ENCODE measurements at places on chromosomes 4 and X. TPM values are rescaled to one million over a fixed set of nuclear protein-coding genes. Genes with fewer than 3 reads are reported as not detected.

CMC4 gene
- polyA plus RNA-seq: 5.3 TPM

MYOZ2 gene
- polyA plus RNA-seq: 240 TPM

PTCHD1 gene
- polyA plus RNA-seq: 0.34 TPM

ZFYVE28 gene
- polyA plus RNA-seq: 1.8 TPM

ATOH1 gene
- polyA plus RNA-seq: not detected

CSN1S1 gene
- not detected for polyA plus RNA-seq

F11 gene
- not detected for polyA plus RNA-seq

UBE2D3 gene
- 284 TPM for polyA plus RNA-seq

DNA sequence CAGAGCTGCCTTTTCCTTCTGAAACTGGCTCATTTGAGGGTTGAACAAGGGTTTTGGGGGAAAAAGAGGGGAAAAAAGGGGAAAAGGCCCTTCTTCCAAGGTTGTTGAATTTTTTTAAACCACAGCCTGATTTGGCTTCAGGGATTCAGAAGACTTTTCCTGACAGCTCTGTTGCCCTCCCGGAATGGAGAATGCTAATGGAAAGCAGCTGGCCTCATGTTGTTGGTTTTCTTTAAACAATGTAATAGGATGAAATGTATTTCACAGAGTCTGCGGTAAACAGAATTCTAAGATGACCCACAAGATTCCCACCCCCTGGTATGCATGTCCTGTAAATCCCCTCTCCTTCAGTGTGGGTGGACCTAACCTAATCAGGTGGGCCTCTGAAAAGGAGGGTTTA is 3.3 kb upstream of the KIAA1210 start:
- DNase-seq: no peak

DNA sequence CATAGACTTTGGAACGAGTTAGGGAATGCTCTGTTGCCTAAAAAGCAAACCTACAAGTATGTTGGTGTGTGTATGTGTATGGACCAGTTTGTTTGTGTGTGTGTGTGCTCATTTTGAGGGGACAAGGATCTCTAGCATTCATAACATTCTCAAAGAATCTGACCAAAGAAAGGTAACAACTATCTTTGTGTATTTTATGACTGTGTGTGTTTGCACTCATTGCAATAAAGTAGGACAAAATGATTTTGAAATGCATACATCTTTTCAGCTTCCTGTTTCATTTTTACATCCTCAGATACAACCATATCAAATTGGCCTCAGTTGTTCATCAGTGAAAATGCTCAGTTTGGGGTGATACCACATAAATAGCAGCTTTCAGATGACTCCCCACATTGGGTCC is 8.3 kb upstream of the XK start:
- no peak for DNase-seq

- no peak for DNase-seq
Observed at GRCh38 chr4:113955948-113956347, 23.5 kb downstream of the ARSJ start.

DNA sequence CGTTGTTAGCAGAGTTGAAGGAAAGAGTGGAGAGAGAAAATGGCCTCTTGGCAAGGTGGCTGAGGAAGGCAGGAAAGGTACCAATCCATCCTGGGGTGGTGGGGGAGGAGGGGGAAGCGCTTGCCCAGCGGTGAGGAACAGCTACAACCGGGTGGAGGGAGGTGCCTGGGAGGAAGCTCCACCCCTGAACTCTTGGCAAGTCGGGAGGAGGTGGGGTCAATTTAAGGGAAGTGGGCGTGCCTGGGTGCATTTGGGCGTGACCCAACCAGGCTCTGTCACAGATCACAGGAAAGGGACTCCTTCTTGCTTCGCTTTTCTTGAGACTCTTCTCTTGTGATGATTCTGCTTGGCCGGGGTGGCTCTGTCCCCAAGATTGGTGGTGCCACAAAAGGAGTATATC is 41.7 kb downstream of the BCORL1 start:
- DNase-seq: peak; percentile 55

GRCh38 chrX:107935200-107935599 is 47.0 kb downstream of the TEX13B start:
- no peak for DNase-seq

DNA sequence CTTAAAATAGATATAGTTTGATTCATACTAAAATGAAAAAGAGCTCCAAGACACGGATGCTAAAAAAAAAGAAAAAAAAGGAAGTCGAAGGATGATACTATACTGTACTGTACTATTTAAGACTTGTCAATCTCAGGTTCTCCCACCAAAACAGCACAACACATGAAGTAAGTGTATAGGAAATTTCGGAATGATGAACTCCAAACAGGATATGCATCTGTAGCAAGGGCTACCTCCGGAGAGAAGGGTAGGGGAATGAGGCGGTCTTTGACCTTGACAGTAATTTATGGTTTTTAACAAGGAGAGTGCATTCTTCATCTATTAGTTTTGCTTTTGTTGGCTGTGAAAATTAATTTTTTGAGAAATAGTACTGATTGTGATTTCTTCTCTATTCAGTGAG is 541 bp upstream of the FIP1L1 start:
- no peak for DNase-seq

- DNase-seq: no peak
Observed at GRCh38 chrX:39133971-39134370, 332.7 kb downstream of the MID1IP1 start.

DNA sequence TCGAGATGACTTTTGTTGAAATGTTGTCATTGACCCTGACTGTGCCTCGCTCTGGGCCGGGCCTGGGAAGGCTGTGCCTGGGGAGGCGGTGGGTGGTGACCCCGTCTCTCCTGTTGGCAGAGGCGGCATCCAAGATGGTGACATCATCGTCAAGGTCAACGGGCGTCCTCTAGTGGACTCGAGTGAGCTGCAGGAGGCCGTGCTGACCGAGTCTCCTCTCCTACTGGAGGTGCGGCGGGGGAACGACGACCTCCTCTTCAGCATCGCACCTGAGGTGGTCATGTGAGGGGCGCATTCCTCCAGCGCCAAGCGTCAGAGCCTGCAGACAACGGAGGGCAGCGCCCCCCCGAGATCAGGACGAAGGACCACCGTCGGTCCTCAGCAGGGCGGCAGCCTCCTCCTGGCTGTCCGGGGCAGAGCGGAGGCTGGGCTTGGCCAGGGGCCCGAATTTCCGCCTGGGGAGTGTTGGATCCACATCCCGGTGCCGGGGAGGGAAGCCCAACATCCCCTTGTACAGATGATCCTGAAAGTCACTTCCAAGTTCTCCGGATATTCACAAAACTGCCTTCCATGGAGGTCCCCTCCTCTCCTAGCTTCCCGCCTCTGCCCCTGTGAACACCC is 36.4 kb downstream of the HTRA3 start:
- no peak for DNase-seq

DNA sequence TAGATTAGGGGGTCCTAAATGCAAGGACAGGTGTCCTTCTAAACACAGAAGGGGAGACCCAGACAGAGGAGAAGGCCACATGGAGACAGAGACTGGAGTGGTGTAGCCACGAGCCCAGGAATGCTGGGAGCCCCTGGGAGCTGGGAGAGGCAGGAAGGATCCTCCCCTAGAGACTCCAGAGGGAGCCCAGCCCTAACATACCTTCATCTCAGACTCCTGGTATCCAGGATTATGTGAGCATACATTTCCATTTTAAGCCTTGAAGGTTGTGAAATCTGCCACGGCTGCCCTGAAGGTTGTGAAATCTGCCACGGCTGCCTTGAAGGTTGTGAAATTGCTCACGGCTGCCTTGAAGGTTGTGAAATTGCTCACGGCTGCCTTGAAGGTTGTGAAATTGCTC is 148.4 kb downstream of the ASMT start:
- DNase-seq: no peak

DNA sequence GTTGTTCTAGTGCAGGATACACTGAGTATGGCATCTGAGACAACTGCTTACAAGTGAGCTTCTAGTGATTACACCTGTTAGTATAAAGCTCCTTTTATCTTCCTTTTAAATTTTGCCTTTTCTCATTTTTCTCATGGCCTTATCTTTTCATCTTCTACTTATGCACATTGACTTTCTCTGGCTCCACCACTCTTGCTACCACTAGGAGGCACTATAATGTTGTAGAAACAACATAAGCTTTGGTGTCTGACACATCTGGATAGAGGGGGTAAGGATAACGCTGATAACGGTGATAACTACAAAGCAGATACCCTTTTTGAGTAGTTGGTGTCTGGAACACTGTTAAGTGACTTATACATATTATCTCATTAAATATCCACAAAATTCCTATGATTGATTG is 187.4 kb upstream of the TEX13C start:
- no peak for DNase-seq

- no peak for DNase-seq
Observed at GRCh38 chrX:140346729-140347128, 158.1 kb downstream of the SOX3 start.

GRCh38 chr4:109179061-109179460 is 123.4 kb downstream of the COL25A1 start:
- DNase-seq: no peak

GRCh38 chrX:118976599-118977340 is 2.4 kb downstream of the LONRF3 start:
- no peak for DNase-seq

GRCh38 chr4:19455196-19455595 is 796.5 kb upstream of the SLIT2 start:
- DNase-seq: no peak

DNA sequence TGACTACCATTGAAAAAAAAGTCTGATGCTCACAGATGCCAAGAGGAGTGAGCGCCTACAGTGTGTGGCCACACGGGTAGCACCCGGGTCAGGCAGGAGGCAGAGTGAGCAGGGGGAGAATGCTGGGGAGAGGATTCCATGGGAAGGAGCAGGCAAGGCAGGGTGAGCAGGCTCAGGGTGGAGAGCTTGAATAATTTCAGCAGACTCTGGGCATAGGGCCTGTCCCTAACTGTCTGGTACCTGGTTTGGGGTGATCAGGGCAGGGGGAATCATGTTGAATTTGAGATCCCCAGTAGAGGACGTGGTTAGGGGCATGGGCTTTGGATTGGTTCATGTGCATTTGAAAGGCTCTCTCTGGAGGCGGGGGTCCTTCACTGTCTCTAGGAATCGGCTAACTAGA is 51.2 kb upstream of the TLR3 start:
- DNase-seq: no peak

DNA sequence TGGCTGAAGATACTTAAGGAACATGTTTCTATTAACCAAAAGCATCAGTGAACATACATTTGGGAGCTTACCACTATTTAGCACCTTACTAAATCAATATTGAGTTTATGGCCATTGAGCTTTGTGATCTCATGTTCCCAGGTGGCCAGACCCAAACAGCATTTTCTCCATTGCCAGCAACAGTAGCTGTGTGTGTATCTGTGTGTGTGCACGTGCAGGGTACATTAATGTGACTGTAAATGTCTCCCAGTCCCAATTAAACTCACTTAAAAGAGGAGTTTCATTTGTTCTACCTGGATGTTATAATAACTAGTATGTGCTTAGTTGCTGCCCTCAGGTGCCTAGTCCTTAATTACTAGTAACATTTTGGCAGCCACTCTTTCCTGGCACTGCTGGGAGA is 282.4 kb downstream of the NR3C2 start:
- no peak for DNase-seq

DNA sequence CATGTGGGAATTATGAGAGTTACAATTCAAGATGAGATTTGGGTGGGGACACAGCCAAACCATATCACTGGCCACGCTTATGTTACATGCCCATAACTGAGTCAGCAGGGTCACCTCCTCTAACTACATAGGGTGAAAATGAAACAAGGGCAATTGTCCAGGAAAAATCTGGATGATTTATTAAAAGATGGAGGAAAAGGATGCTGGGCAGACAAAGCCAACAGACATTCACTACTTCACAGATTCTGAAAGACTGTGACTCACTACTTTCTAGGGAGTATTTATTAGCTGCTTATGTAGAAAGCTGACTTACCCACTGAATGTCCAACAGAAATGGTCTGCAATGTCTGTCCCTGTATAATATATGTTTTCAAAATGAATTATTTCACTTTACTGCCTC is 72.4 kb downstream of the APBB2 start:
- DNase-seq: peak; percentile 88

DNA sequence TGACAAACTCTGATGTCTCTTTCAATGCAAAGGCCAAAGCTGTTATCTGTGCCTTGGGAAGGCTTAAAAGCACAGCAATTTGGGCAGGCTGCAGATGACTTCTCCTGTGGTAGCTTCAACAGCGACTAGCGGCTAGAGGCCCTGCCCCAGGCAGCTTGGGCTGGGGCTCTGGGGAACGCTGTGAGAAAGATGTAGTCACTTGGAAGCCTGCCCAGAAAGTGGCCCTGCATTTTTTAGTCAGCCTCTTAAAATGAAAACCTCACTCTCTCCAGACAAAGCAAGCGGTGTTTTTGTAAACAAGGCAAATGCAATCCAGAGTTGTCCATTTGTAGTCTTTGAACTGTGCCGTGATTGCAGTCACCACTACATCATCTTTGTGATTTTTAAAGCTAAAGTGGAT is 27.5 kb downstream of the PCYT1B start:
- peak; percentile 15 for DNase-seq

DNA sequence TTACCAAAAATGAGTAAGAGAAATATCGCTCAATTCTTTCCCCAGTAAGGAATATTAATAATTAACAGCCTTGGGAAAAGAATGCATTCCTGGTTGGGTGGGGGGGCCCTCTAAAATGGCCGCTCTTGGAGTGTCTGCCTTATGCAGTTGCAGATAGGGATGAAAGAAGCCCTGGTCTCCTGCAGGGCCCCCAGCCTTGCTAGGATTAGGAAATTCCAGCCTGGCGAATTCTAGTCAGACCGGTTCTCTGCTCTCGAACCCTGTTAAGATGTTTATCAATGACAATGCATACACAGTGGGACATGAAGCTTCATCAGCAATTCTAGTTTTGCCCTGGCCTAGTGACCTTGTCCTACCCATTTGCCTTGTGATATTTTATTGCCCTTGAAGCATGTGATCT is 1047.7 kb upstream of the GRID2 start:
- no peak for DNase-seq

GRCh38 chr4:142512161-142512560 is 333.9 kb downstream of the INPP4B start:
- DNase-seq: no peak
